ENCODE measurements at places on chromosomes 2 and 18.

DNA sequence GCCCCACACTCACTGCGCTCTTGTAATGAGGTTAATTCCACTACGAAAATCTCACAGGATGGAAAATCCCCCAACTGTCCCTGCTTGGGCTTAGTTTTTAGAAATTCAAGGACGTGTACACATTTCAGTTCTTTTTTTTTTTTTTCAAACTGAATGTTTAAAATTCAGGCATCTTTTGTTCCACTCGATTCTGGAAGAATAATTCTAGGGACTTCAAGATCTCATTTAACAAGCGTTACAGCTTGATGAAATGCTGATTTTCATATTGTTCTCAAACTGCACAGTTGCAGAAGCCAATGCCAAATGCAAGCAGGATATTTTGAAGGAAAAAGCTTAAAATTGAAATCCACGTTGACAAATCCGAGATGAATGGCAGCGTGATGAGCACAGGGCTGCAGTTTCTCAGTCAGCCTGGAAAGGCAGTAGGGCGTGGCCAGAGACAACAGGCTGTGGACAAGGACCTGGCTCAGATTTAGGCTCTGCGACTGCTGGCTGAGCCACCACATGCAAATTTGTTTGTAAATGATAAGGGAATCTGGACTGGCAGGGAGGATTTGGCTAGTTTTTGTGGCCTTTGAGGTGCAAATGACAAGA, 128.1 kb upstream of the MYCN start:
- DNase-seq: no peak

DNA sequence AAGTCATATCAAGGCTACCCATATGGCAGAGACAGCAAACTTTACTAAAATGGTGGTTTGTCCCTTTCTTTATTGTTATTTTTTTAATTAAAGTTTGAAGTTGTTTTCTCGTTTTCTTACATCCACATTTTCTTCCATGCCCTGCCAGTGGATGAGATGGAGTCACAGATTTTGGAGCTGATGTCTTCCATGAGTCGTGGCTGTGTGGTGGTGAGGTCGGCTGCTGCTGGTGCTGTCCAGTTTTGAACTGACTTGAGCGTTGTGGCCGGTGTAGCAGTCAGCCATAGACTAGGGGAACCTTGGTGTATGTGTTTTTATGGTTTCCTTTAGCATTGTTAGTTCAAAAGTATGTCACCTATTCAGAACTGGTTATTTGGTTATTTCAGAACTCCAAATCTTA, 182.8 kb downstream of the SH3RF3 start:
- no peak for DNase-seq

- no peak for DNase-seq
Measured at GRCh38 chr18:35477497-35477896, 20.3 kb downstream of the INO80C start.

- no peak for DNase-seq
Measured at GRCh38 chr2:216402751-216403150, 9.5 kb upstream of the SMARCAL1 start.

DNA sequence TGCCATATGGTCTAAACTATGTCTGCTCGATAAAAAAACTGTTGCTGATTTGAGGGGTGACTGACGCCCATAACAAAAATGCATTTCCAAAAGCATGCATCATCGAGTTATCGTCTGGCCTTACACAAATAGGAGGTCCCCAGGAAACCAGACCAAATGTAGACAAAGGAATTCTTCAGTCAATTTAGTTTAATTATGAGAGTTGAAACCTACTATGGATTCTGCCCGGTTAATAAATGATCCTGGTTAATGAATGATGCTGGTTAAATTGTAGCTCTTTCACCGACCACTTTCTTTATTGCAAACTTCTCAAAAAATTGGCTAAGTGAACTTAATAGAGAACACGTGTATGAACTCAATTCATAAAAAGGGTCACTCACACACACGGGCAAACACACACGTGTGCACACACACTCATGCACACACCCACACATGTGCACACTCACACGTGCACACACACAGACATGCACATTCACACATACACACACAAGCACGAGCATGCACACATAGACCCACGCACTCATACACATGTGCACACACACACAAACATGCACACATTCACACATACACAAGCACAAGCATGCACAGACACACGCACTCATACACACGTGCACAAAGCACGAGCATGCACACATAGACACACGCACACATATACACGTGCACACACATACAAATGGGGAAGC, 59.0 kb upstream of the SALL3 start:
- no peak for DNase-seq

- DNase-seq: no peak
Measured at GRCh38 chr2:150459281-150459680, 28.2 kb downstream of the RND3 start.

DNA sequence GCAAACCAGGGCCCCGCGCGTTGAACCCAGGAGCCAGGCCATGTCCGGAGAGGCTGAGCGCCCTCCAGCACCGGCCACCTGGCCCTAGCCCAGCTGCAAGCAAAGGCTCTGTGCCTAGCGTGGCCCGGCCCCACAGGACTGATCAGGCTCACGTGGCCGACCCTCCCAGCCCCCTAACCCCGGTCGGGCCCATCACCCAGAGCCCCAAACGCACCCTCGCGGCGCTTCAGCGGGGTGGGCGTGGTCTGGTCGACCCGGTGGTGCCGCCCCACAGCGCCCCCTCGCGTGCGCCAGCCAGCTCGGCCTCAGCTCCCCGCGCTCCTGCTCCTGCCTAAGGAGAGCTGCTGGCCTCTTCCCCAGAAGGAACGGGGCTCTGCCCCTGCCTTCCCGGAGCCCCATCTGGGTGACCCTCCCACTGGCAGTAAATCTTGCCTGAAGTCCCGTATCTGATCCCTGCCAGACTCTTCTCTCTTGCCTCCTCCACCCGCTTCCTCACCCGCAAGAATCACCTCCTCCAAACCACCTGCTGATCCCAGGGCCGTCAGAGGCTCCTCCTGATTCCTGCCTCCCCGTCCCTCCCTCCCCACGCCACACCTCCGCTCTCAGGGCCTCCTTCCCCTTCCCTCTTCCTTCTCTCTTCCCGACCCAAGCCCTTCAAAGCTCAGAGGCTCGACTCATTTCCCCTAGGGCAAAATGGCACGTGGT, 12.3 kb upstream of the TEX51 start:
- peak; percentile 51 for DNase-seq

- DNase-seq: no peak
Measured at GRCh38 chr18:23981369-23981980, 33.1 kb upstream of the TTC39C start.

DNA sequence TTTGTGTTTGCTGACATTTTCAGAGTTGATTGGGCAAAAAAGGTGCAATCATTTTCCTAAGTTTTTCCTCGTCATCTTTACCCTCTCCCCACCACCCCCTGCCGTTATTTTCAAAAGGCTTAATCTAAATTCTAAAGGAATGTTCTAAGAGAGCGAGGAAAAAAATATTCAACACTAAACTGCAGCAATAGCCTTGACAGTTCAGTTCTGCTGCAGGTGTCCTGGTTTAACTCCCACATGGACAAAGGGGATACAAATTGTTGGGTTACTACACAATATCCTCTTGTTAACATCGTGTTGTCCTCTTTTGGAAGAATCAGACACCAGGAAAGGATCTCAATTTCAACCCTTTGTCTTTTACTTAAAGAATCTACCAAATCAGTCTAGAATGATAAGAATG, 696.5 kb downstream of the NRXN1 start:
- no peak for DNase-seq

- DNase-seq: no peak
Measured at GRCh38 chr2:189698020-189698887, 23.8 kb downstream of the ANKAR start.

DNA sequence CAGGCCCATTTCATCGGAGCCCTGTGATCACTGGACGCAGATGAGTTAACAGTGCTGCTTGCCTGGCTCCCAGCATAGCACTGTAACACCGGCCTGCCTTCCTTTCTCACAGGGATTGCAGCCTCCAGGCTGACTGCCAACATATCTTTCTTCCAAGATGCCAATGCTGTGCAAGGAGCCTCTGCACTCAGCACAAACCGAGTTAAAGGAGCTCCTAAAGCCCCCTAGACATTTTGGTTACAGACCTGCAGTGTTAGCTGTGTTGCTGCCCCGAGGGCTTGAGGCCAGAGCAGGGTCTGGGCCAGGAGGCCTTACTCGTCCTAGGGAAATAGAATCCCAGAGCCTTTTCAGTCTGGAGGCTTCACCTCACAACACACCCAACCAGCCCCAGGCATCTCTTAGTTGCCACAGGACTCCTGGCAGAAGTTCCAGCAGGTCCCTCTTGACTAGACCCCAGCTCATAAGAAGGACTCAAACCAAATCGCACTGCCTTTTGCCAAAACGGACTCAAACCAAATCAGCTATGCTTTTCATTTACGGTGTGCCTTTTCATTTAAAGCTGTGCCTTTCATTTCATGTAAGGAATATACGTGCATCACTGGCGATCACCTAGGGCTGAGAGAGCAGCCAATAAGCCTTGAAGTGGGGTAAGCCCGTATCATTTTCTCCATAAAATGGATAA, 58.4 kb upstream of the EML4 start:
- no peak for DNase-seq

DNA sequence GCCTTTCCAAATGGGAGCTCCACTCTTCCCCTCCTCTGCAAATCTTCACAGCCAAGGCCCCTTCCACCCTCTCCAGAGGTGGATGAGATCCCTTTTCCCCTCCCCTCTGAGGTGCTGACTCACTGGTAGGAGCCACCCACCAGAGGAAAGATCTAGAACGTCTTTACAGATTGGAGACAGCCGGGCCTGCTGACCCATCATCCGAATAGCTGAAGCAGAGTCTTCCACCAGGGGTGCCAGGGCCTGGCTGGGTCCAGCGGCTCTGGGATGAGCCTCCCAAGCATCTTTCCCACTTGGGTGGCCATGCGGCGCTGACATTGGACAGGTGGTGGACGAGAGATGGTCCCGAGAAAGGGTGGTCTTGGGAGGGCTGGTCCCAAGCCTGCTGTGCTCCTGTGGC, 9.0 kb downstream of the ERFE start:
- DNase-seq: no peak
